ENCODE measurements at places on chromosomes 1 and 21.

GRCh38 chr1:157626099-157626498, 28.2 kb upstream of the FCRL4 start:
- no peak for DNase-seq

GRCh38 chr1:154272217-154272998, at the start of gene HAX1:
HAX1 (plus strand) TSS chr1:154272629; CDS start chr1:154272724, 95 bp downstream.
- peak; percentile 96 for DNase-seq

- DNase-seq, result no peak
These were observed 35.9 kb upstream of the GALNT2 start for GRCh38 chr1:230031131-230031530.

DNA sequence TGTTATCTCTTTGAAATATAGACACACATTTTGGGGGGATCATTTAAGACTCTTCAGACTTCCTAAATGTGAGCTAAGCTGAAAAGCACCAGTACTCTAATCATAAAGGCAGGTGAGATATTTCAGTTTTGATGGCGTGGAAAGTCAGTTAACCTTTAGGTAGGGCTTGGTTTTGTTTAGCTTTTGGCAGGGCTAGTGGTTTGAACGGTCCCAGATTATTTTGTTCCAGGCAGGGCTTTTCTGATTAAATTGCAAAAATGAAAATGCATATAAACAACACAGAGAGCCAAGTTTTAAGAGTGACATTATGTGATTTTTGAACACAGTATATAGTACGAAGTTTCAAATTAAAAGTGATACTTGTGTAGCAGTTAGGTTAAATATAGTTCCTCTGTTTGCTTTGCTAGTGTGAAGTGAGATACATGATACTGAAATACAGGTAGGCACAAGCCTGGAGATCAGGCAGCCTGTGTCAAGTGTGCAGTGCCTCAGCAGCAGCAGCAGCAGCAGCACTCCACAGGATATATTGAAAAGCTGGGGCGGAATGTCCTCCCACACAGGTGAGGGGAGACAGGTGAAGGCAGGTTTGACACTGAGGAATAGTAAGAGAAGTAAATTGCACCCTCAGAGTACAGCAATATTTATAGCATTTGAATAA, 47.4 kb downstream of the CAMTA1 start:
- DNase-seq, result no peak

- DNase-seq, result no peak
These were observed 299.8 kb downstream of the MRPL39 start for GRCh38 chr21:25307489-25307888.

DNA sequence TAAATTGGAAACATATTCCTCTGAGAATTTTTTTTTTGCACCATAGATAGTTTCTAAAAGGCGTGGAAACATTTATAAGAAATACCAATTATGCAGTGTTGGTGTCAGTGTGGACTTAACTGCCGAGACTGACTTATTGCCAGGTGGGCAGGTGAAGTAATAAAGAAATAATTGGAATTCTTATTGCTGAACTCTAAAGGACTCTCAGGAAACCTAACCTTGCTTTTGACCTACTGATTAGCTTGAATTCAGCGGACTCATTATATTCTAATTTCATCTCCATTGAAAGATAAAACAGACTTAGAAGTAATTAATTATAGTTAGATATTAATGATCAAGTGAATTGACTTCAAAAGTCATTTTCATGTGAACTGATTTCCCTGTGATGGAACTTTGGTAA, 26.3 kb downstream of the KCNK1 start:
- no peak for DNase-seq

- DNase-seq, result no peak
These were observed 39.7 kb downstream of the TMCC2 start for GRCh38 chr1:205267306-205267902.

DNA sequence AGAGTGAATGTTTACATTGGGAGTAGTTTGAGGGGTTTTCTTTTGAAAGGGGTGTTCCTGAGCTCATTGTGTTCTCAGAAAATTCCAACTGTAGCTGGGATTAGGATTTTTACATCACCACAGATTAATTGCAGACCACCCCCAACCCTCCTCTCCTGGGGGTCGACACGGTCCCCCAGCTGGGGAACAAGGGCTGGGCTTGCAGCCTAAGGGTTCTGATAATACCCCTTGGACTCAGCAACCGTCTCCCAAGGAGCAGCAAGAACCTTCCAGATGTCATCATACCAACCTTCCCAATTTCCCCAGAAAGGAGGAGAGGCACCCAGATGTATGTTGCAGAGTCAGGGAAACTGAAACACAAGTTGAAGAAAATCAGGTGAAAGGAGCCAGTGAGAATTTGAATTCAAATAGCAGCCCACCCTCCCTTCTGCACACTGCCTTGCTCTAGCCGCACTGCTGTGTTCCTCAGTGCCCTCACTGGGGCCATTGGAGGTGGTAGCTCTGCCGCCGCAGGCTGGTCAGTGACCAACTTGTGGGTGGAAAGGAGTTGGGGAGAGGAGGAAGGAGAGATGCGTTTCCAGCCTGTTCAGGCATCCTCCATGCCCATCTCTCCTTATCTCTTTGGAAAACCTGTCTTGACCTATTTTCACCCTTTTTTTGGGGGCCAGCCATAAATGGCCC, 14.7 kb upstream of the IGFN1 start:
- DNase-seq, result no peak

GRCh38 chr1:196056966-196057365, 551.3 kb downstream of the KCNT2 start:
- no peak for DNase-seq

GRCh38 chr1:19484798-19485361, 459 bp downstream of the CAPZB start:
- DNase-seq, result no peak

DNA sequence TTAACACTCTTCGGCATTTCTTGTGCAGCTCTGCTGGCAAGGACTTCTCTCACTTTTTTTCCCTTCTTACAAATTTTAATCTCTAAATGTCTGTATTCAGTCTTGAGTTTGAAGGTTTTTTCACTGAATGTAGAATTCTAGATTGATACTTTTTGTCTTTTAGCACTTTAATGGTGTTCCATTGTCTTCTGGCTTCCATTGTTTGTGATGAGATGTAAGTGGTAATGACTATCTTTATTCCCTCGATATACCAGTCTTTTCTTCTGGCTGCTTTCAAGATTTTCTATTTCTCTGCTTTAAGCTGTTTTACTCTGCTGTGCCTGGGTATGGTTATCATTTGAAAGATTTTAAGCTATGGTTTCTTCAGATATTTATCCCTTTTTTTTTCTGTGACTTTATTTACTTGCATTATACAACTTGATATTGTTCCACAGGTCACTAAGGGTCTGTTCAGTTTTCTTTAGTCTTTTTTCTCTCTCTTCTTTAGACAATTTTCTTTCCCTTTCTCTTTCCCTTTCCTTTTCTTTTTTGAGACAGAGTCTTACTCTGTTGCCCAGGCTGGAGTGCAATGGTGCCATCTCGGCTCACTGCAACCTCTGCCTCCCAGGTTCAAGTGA, 35.8 kb downstream of the DYRK1A start:
- DNase-seq, result no peak

DNA sequence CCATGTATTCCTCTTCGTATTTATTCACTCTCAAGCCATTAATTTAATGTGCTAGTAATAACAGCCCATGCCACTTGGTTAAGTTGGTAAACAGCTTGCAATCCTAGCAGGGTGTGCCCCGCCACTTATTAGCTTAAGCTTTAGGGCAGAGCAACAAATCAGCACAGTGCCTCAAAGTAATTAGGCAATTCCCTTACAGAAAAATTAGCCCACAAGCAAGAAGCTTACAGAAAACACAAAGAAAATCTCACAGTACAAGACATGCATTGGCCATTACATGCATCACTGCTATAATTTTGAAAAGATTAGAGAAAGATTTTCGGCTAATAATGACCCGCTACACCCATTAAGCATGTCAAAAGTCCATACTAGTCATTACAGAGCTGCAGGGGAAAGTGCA, 47.6 kb downstream of the TGFB2 start:
- no peak for DNase-seq

DNA sequence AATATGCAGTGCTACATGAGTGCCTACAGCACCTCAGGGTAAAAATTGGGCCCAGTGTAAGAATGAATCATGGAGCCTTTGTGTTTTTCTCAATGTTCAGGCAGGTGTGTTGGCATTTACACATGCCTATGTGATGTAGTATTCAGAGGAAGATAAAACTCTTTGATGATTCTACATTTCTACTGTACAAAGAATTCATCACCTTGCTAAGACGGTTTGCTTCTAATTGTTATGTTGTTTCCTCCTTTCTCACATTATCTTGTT, 867.3 kb downstream of the TTLL7 start:
- DNase-seq, result no peak

GRCh38 chr1:203765029-203765837, at the start of gene LAX1:
LAX1 (plus strand) TSS chr1:203765183; CDS start chr1:203765566, 383 bp downstream.
- DNase-seq, result no peak

DNA sequence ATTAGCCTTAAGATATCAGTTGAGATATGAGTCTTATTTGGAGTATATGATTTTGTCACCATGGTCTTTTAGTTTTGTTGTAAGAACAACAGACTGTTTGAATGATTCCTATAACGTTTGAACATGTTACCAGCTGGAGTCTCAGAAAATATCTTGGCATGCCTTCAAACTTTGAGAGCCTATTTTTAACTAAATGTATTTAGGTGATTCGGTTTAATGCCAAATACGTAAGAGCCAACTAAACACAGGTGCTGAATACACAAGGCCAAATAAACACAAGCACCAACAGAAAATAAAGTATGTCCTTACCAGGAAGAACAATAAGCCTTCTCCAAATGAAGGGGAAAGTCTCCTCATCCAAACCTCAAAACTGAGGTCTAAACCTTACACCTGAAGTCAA, 48.6 kb downstream of the PRKACB start:
- no peak for DNase-seq

DNA sequence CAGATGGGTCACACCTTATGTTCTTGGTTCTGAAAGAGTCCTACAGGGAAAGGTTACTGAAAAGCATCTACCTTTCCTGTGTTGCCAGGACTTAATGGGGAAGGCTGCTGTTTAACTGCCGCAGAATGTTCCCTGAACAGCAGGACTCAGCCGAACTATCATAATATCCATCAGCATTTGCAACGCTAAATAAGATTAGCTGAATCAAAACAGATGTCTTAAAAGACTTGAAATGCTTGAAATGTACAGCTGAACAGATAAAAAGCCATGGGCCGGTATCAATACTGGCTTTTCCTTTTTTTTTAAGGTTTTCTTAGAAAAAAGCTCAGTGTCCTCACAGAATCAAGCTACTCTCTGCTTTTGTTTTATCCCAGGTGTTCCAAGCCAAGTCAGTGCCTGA, 19.7 kb upstream of the ATP13A2 start:
- no peak for DNase-seq

DNA sequence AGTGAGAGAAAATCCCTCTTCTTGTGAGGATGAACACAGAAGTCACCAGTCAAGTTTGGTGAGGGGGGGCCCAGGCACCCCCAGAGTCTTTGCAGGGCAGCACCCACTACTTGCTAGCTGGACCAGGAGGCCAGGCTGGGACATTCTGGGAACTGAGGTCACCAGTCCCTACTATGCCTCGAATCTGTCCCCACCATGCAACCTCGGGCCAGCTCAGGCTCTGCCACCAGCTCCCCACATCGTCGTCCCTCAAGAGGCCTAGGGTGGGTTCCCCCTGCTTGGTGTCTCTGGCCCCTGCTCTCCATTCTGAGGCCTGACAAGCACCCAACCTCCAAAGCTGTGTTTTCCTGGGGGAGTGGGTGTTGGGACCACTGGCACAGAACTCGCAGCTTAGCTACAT, 22.2 kb upstream of the ZNF678 start:
- DNase-seq, result no peak

DNA sequence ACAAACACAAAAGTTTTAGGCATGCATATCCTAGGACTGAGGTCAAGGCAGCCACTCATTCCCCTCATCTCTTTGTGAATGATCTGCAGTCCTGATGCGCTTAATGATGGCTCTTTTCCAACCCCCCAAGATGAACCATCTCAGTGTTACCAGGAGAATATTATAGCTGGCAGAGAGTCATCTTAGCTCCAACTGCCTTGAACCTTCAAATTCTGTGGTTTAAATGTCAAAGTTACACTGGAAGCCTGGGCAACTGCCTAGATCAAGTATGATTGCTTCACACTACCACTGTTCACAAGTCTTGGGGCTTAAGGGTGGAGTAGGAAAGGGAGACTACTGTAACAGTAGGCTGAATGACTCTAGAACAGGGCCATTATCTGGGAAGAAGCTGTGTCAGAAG, 8.0 kb upstream of the MYBPHL start:
- no peak for DNase-seq

- no peak for DNase-seq
These were observed at the start of gene TRPM2 for GRCh38 chr21:44353191-44353970. TRPM2 (plus strand) TSS chr21:44353621; CDS start chr21:44353701, 80 bp downstream.

DNA sequence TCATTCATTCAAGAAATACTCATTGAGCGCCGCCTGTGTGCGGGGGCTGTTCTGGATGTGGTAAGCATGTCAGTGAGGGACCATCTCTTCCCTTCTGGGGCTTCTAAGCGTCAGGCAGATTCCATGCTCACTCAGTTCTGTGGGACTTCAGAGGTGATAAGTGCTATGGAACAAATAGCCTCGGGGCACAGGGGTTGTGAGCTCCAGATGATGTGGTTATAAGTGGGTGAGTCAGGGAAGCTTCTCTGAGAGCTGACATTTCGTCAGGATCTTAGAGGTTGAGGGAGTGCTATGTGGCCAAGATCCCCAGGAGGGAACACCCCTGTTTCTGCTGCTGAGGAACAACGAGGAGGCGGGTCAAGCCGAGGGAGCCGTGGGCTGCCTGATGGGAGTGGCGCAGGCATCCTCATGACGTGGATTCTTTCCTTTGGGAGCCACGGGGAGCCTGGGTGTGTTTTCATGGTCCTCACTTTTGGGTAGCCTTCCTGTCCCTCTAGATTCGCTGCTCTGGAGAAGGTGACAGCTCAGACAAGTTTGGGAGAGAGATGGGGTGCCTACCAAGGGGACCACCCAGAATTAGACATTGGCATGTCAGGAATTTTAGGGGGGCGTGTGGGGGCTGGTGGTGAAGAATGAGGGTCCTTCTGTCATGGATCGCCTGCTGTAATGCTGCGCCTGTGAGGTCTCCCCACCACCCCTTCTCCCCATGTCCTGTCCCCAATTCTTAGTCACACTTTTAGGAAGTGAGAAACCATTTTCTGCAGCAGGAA, 38.5 kb downstream of the HUNK start:
- no peak for DNase-seq

GRCh38 chr21:41277196-41277595, 39.4 kb upstream of the FAM3B start:
- DNase-seq, result no peak

All from amygdala (tissue), 56 donors.